ENCODE measurements at places on chromosomes 5 and 9. TPM values are rescaled to one million over a fixed set of nuclear protein-coding genes. Genes with fewer than 3 reads are reported as not detected.

MGAT1 gene
- total RNA-seq = 180 TPM

KCNN2 gene
- 0.32 TPM for total RNA-seq

DNA sequence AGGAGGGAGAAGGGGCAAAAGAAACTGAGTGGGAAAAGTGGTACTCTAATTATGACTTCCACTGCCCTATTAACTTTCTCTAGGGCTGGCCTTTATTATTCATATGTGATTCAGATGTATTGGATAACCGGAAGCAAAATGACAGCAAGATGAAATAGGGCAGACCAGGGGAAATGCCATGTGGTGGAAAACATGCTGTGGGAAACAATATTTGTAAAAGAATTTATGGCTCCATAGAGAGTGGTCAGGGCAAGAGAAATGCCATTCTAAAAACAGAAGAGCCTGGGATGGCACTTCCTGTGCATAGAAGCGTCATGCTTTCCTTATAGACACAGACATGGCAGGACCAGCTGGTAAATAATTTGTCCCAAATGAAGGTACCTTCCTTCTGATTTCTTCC lies 67.7 kb downstream of the MEGF10 start:
- no peak for DNase-seq

- peak; percentile 50 for DNase-seq
These were observed 1.1 kb downstream of the HEXB start for GRCh38 chr5:74685979-74686631.

DNA sequence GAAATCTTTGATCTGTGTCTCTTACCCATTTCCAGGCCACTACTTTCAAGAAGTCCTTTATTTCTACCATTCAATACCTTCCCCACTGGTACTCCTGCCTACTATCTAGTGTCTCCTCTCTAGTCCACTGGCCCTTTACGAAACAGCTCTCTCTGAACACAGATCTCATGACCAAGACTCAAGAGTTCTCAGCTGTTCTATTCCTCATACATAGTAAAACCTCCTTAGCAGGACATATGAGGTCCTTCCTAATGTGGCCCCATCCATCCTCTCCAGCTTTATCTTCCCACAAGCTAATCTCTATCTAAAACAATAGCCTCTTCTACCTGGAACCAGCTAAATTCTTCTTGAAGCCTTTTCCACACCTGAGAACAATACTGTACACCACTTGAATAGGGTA lies 2.6 kb downstream of the TEX10 start:
- DNase-seq = no peak

DNA sequence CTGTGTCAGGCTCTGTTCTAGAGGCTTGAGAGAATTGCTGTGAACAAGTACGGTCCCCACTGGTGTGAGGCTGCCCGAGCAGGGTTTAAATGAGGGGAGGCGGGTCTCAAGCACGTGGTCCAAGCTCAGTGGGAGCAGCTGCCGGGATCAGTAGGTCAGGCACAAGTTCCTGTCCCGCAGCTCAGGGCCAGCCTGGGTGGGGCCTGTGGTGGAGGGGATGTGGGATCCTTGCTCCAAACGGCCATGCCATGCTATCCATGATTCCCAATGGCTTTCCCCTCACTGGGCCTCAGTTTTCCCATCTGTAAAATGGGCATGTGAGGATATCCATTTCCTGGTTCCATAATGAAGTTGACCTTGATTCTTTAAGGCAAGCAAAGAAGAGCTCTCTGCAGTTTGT lies 17.1 kb downstream of the OBP2B start:
- DNase-seq = no peak
